ENCODE measurements at places on chromosomes 3 and 15.
A peak's percentile ranks its signal among the peaks of the same experiment; 100 is the strongest.

- DNase-seq, result no peak
Observed at GRCh38 chr3:148026009-148026588, 616.9 kb downstream of the ZIC1 start.

DNA sequence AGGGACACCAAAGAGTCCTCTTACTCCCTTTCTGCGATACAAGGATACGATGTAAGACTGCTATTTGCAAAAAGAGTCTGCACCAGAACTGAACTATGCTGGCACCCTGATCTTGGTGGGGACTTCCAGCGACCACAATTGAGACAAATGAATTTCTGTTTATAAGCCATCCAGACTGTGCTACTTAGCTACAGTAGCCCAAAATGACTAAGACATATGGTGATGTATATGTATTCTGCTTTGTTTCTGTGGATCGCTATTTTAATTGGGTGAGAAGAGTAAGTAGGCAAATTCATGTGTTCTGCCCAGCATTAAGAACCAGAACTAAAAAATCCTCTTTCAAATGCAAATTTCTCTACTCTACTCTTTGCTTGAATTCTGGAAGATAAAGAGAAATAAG lies 720.9 kb downstream of the DIPK2A start:
- DNase-seq, result no peak

- DNase-seq, result no peak
Observed at GRCh38 chr3:171229173-171229572, 202.7 kb upstream of the SLC2A2 start.

- no peak for DNase-seq
Observed at GRCh38 chr15:39460748-39461147, 120.1 kb upstream of the THBS1 start.

- peak; percentile 77 for DNase-seq
Observed at GRCh38 chr3:69161587-69162307, 39.4 kb upstream of the LMOD3 start.

DNA sequence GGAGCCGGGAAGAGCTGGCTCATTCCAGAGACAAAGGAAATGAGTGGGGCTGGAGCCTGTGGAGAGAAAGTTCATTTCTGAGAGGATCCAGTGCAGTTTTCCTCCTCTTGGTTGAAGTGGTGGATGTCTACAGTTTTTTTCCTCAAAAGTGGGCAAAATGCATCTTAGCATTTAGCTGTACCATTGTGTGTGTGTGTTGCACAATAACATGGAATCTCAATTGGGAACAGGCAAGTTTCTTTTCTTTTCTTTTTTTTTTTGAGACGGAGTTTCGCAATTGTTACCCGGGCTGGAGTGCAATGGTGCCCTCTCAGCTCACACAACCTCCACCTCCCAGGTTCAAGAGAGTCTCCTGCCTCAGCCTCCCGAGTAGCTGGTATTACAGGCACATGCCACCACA lies 101.5 kb upstream of the UBE2E1 start:
- DNase-seq, result peak; percentile 23

GRCh38 chr3:130609166-130609979 lies 92.4 kb downstream of the COL6A6 start:
- no peak for DNase-seq

DNA sequence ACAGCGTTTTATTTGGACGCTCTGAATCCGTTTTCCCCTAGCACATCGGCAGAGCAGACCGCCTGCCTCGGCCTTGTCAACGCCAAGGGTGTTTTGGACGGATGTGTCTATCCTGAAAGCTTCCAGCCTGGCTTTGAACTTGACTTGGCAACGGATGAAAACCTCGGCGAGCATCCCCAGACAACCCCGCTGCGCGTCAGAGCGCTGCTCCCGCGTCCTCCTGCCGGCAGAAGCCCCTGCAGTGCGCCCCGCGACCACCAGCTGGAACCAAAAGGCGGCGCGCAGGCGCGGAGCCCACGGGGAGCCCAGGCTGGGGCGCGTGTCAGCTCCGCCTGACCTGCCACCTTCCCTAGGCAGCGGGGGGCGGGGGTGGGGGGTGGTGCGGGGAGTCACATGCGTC lies 26.2 kb upstream of the ARL8B start:
- DNase-seq, result peak; percentile 17

- no peak for DNase-seq
Observed at GRCh38 chr15:88365124-88365523, 102.1 kb downstream of the MRPL46 start.

- peak; percentile 19 for DNase-seq
Observed at GRCh38 chr15:77226652-77227051, 155.7 kb upstream of the TSPAN3 start.

DNA sequence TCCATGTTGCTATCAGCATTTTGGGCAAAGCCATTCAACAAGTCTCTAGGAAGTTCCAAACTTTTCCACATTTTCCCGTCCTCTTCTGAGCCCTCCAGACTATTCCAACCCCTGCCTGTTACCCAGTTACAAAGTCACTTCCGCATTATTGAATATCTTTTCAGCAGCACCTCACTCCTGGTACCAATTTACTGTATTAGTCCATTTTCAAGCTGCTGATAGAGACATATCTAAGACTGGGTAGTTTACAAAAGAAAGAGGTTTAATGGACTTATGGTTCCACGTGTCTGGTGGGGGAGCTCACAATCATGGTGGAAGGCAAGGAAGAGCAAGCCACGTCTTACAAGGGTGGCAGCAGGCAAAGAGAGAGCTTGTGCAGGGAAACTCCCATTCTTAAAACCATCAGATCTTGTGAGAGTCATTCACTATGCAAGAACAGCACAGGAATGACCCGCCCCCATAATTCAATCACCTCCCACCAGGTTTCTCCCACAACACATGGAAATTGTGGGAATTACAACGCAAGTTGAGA lies 435.6 kb upstream of the GRM7 start:
- no peak for DNase-seq

GRCh38 chr3:31832551-31832950 lies 148.5 kb downstream of the OSBPL10 start:
- DNase-seq, result no peak
